ENCODE measurements at places on chromosomes 5 and 9. TPM values are rescaled to one million over a fixed set of nuclear protein-coding genes. Genes with fewer than 3 reads are reported as not detected.

Gene SUSD3
- total RNA-seq = 15.4 TPM

Gene LSM11
- 8.4 TPM for total RNA-seq

Gene SPATA31A3
- total RNA-seq = not detected

Gene TXNDC8
- total RNA-seq = not detected

Gene IL9
- 9.6 TPM for total RNA-seq

Gene KCNN2
- not detected for total RNA-seq

Gene PELO
- 40.9 TPM for total RNA-seq

Data from activated CD8-positive, alpha-beta memory T cell treated with anti-CD3 and anti-CD28 coated beads for 36 hours (primary cell).